Naive thymus-derived CD4-positive, alpha-beta T cell (primary cell): ENCODE measurements at places on chromosomes 3 and 15. TPM values are rescaled to one million over a fixed set of nuclear protein-coding genes. Genes with fewer than 3 reads are reported as not detected.

TTLL13 gene
- 0.40 TPM for total RNA-seq

GRCh38 chr15:64877435-64877834 is 34.3 kb upstream of the ANKDD1A start:
- no peaks in the 10 kb centered on the region for H3K27me3 ChIP-seq
- no peak overlapping the region for H3K27ac ChIP-seq
- H3K36me3 ChIP-seq = no peaks in the 10 kb centered on the region
- DNase-seq = no peak

GRCh38 chr3:69305011-69305410 is 80.9 kb downstream of the FRMD4B start:
- H3K36me3 ChIP-seq = no peaks in the 10 kb centered on the region
- H3K4me3 ChIP-seq = no peak overlapping the region
- H3K4me1 ChIP-seq = no peaks in the 10 kb centered on the region

- no peak overlapping the region for H3K27ac ChIP-seq
- no peak for DNase-seq
- H3K27me3 ChIP-seq = no peaks in the 10 kb centered on the region
- H3K36me3 ChIP-seq = no peaks in the 10 kb centered on the region
Measured at GRCh38 chr15:22799902-22800301, 13.5 kb downstream of the NIPA1 start.

CD200R1 gene
- total RNA-seq = 11.2 and 12.7 TPM in 2 replicates

DNA sequence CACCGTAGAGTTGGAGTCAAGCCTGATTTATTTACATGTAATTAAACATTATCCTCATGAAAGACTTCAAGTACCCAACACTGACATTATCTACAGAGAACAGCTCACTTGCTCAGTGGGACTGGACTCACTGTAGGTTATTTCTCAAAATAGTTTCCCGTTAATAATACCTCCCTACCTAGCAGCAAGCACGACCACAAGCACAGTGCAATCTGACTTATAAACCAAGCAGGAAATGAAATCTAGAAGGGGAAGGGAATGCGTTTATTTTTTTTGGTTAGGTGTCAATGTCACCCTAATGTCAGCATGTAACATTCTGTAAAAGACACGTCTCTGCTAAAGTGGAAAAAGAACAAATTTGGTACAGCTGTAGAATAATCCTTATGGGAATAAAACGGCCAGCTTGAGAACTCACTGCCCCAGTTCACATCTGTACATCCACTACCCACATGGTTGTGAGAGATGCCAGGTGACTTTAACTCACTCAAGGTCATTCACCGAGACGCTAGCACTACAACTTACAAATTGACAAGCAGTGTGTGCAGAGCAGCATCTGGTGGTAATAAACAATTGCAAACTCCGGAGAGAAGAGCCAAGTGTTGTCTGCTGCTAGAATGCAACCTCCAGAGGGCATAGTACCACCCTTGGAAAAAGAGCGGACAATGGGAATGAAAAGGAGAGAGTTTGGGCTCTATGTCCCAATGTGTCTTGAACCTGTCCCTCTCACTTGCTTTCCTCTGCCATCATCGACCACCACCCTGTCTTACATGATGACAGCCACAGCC is 242.5 kb downstream of the CADPS start:
- H3K4me1 ChIP-seq = no peaks in the 10 kb centered on the region
- H3K27me3 ChIP-seq = no peaks in the 10 kb centered on the region
- DNase-seq = no peak

GOLGA6L7 gene
- not detected in 2 replicates for total RNA-seq

- peaks cover 36% of the 10 kb centered on the region for H3K4me1 ChIP-seq
- H3K27me3 ChIP-seq = peaks cover 42% of the 10 kb centered on the region
- H3K36me3 ChIP-seq = no peaks in the 10 kb centered on the region
- H3K27ac ChIP-seq = no peak overlapping the region
- no peak for DNase-seq
Measured at GRCh38 chr15:76343313-76343996, 6.9 kb downstream of the ISL2 start.

DNA sequence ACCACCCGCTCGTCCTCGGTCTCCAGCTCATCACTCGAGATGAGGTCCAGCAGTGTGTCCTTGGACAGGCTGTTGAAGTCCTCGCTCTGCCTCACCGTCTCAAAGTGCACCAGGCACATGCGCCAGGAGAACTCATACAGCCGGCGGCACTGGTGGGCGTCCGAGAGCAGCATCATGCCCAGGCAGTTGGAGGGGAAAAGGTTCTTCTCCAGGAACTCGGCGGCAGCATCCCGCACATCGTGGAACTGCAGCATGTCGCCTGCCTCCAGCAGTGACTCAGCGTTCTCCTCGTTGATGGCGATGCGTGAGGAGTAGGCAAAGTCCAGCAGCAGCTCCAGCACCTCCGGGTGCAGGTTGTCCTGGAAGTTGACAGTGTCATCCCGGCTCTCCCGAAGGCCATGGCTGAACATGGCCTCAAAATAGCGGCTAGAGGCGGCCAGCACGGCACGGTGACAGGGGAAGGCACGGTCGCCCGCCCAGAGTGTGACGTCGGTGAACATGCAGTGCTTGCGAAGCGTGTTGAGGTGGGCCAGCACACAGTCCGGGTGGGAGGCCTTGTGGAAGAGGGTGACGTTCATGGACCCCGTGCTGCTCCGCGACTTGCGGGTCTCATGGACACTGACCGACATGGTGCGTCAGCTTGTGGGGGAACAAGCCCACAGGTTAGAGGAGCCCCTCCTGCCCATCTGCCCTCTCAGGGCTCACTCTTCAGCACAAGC is 25.4 kb downstream of the KLHL25 start:
- no peak overlapping the region for H3K27ac ChIP-seq
- H3K27me3 ChIP-seq = no peaks in the 10 kb centered on the region
- H3K4me3 ChIP-seq = no peak overlapping the region
- no peak for DNase-seq
- no peaks in the 10 kb centered on the region for H3K36me3 ChIP-seq

DNA sequence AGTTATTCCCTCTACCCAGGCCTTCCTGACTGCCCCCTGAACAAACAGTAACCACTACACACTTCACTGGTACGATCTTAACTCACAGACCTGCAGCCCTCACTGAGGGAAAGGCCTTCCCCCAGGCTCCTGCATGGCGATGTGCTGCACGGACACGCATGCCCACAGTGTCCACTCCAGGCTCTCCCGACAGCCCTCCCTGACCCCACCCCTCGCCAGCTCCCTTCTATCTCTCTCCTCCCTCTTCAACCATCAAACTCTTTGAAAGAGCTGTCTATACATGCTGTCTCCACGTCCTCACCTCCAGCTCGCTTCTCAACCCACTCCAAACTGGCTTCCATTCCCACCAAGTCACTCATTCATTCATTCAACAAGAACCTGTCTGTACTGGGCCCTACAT is 3.9 kb downstream of the SCN5A start:
- no peaks in the 10 kb centered on the region for H3K36me3 ChIP-seq
- H3K27me3 ChIP-seq = peaks cover 11% of the 10 kb centered on the region
- no peaks in the 10 kb centered on the region for H3K4me1 ChIP-seq
- no peak for DNase-seq
- no peak overlapping the region for H3K27ac ChIP-seq

GRCh38 chr15:72706266-72706665 is 20.3 kb downstream of the BBS4 start:
- no peak overlapping the region for H3K27ac ChIP-seq
- H3K27me3 ChIP-seq = no peaks in the 10 kb centered on the region
- no peaks in the 10 kb centered on the region for H3K4me1 ChIP-seq

DNA sequence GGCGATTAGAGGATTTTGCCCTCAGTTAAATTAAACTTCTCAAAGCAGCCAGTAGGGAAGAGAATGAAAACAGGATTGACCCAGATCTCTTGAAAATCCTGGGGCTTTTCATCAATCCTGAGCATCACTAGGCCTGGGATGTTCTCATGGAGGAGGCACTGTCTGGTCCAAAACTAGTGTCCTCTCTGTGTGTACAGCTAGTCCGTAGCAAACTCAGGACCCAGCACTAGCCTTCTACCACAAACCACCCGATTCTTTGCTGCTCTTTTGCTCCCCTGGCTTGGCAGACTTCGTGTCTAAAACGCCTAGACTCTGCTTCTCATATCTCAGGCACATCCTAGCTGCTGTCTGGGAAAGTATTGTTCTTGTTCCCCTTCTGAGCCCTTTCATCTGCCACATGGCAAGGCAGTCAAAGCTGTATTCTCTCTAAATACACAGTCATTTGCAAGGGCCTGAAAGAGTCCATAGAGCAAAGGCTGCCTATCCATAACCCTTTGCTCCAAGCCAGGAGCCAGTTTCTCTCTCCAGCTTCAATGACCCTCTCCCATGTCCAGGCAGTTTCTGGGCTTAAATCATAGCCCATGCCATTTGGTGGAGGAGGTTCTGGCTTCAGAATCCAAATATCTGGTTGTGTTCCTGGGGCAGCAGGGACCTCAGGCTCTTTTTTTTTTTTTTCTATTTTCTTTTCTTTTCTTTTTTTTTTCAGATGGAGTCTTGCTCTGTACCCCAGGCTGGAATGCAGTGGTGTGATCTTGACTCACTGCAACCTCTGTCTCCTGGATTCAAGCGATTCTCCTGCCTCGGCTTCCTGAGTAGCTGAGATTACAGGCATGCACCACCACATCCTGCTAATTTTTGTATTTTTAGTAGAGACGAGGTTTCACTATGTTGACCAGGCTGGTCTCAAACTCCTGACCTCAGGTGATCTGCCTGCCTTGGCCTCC is 52.4 kb downstream of the CDC25A start:
- H3K4me1 ChIP-seq = no peaks in the 10 kb centered on the region
- H3K27me3 ChIP-seq = no peaks in the 10 kb centered on the region
- H3K4me3 ChIP-seq = no peak overlapping the region

SPINK8 gene
- not detected for total RNA-seq

- H3K27me3 ChIP-seq = no peaks in the 10 kb centered on the region
- no peaks in the 10 kb centered on the region for H3K4me1 ChIP-seq
- no peak overlapping the region for H3K4me3 ChIP-seq
Measured at GRCh38 chr15:64521726-64522164, 61.4 kb downstream of the ZNF609 start.

COLQ gene
- 5.7 and 6.6 TPM in 2 replicates for total RNA-seq

STRA6 gene
- total RNA-seq = not detected

- no peak for DNase-seq
- no peaks in the 10 kb centered on the region for H3K27me3 ChIP-seq
- no peak overlapping the region for H3K27ac ChIP-seq
Measured at GRCh38 chr3:179811321-179812095, 158.7 kb downstream of the USP13 start.

GOLGA6B gene
- 0.27 TPM for total RNA-seq

NANOGP8 gene
- not detected in 2 replicates for total RNA-seq

IMPG2 gene
- total RNA-seq = 0.66 TPM

DNA sequence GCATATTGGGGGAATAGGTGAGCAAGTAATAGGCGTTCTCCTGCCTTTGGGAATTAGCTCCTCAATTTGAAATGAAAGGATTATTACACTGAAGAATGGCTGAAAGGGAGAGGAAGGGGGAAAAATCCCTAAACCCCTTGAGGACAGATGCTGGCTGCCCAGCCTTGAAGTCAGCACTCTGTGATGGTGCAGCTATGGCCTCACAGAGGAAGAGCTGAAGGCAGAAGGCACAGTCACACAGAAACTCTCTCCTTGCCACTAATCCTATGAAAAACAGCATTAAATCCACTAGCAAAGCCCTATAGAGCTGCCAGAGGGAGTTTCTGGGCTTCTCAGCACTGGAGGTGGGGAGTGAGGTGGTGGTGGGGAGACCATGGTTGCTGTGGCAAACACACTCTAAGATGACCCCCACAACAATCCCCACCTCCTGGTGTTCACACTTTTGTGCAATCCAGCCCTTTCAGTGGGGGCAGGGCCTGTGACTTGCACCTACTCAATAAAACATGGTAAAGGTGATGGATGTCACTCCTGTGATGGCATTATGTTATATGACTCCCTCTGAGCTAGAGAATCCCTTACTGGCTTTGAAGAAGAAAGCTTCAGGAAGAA is 101.2 kb downstream of the RFTN1 start:
- no peak overlapping the region for H3K4me3 ChIP-seq
- no peaks in the 10 kb centered on the region for H3K4me1 ChIP-seq
- no peak for DNase-seq

DNA sequence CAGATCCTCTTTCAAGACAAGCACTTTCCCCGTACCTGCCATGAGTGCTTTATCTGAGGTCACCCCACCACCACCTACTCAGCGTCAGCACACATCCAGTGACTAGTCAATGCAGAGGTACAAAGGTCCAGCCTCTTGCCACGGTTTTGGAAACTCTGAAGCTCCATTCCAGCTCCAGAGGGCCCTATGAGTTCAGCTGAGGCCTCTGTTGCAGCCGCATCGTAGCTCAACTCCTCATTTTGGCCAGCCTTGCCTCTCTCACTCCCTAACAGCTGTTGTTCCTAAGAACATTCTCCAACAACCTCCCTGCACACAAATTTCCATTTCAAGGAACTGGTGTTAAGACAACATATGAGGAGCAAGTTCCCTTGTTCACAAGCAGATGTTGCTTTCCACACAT is 405.1 kb upstream of the PROK2 start:
- no peaks in the 10 kb centered on the region for H3K4me1 ChIP-seq
- no peaks in the 10 kb centered on the region for H3K27me3 ChIP-seq
- DNase-seq = no peak
- no peak overlapping the region for H3K27ac ChIP-seq
- H3K4me3 ChIP-seq = no peak overlapping the region

DNA sequence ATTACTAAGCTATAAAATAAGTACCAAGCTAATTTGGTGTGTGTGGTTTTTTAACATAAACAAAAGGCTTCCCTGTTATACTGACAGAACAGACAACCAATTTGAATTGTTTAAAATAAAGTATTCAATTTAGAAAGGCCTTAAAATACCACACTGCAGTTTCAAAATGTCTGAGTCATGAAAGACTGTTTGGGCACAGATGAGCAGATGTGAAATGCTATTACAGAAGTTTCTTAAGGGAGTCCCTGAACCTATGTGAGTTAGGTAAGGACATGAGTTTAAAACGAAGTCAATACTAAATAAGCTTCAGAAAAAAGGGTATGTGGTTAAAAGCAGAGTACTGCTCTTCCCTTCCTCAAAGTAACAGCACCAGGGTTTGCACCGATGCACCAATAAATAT is 69.7 kb upstream of the SETMAR start:
- no peak overlapping the region for H3K4me3 ChIP-seq
- DNase-seq = no peak
- H3K27ac ChIP-seq = no peak overlapping the region
- no peaks in the 10 kb centered on the region for H3K36me3 ChIP-seq

FSIP1 gene
- total RNA-seq = 0.51 TPM

GRCh38 chr15:29611057-29611456 is 211.2 kb downstream of the TJP1 start:
- no peak overlapping the region for H3K27ac ChIP-seq
- no peak for DNase-seq
- H3K4me3 ChIP-seq = no peak overlapping the region
- H3K36me3 ChIP-seq = no peaks in the 10 kb centered on the region
- no peaks in the 10 kb centered on the region for H3K4me1 ChIP-seq
- H3K27me3 ChIP-seq = no peaks in the 10 kb centered on the region

DNA sequence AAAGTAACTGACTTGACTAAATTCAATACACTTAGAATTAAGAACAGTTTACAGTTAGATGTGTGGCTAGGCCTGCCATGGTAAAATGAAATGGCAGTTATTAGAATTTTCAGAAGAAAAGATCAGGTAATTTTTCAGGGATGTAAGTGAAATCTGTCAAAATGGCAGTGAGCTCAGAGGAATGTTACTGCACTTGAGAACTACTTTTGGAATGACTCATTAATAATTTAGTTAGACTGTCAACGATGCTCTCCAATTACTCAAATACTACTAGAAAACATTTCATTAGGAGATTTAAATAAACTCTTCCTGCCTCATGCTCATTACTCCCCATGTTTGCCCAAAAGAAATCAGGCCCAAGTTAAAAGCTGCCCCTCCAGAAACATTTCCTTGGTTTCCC is 84.4 kb downstream of the RFTN1 start:
- no peak overlapping the region for H3K4me3 ChIP-seq
- DNase-seq = no peak
- no peaks in the 10 kb centered on the region for H3K4me1 ChIP-seq
- H3K36me3 ChIP-seq = peaks cover 11% of the 10 kb centered on the region
